ENCODE measurements at places on chromosomes 6 and 20.

DNA sequence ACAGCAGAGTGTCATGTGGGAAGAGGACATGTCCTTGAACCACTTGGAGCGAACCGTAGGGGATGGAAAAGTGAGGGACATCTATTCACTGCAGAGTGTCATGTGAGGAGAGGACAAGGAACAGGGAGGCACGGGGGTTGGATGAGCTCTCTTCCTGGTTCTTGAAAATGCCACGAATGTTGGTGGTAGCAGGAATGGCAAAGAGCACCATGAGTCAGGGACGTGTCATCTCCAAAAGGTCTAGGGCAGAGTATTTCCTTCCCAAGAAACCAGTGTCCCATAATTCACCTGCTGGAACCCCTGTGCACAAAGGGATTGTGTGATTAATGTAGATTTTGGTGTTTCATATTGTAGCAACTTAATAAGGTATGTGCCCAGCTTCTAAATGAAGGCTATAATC is 136.8 kb downstream of the BFSP1 start:
- DNase-seq = no peak

GRCh38 chr20:5090191-5090590 is 29.6 kb downstream of the PCNA start:
- DNase-seq = no peak

GRCh38 chr20:35515949-35516645 is 13.4 kb downstream of the C20orf173 start:
- DNase-seq = no peak

GRCh38 chr20:21262812-21263211 is 40.3 kb upstream of the XRN2 start:
- no peak for DNase-seq

DNA sequence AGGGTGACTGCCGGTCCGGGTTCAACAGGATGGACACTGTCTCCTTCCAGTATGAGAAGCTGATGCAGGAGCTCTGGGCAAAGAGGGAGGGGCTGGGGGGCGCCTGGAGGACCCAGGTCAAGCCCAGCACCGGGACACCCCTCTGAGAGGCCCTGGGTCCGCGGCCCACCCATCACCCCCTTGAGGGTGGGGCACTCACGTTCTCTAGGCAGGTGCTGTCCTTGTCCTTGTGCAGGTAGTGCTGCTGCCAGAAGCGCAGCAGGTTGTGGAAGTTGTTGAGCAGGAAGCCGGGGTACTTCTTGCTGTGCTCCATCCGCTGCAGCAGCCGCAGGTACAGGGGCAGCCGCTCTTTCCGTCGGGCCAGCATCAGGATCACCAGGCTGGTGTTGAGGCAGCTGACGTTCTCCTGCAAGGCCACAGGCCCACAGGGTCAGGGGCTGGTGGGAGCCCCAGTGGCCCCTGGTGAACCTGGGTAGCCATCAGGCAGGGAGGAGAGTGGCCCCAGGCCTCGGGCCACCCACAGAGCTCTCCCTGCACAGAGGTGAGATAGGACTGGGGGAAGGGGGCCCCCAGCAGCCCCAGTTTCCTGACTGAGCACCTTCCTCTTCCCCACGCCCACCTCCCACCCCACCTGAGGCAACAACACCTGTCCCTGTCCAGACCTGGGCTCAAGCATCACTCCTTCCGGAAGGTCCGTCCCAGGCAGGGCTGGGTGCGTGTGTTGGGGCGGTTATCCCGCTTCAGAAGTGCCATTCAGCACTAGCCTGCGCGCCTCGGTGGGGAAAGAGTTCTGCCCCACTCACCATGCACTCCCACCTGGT is 47.8 kb downstream of the MYH7B start:
- DNase-seq = no peak

DNA sequence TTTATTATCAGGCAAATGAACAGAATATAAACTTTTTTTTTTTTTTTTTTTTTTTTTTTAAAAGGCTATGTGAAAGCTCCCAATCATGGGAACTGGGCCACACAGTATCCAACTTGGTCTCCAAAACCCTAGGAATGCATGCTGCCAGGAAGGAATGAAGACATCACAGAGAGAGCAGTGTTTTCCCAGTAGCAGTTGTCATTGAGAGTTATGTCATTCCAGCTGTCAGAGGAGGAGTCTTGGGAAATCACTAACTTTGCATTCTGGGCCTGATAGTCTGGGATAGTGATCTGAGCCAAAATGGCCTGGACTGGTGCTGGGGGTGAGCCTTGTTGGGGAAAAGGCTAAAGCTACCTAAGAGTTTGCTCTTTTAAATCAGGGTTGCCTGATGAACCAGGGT is 231.3 kb upstream of the MAP3K7 start:
- DNase-seq = no peak

- DNase-seq = no peak
Observed at GRCh38 chr20:41063442-41063841, 34.8 kb downstream of the TOP1 start.

DNA sequence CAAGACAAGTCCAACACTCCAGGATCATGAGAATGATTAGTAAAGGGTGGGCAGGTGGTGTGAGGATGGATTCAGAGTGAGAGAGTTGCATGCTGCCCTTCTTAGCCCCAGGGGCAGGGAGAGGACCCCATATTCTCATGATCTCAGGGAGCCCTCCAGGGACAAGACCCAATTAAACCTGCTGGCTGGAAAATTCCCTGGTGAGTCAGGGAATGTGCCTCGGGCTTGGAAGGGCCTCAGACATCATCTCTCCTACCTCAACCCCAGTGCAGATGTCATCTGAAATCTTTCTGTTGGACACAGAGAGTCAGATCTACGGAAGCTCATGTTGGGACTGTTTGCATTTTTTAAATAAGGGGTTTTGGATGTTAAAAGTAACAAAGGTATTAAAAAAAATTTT is 9.2 kb upstream of the SIRPD start:
- no peak for DNase-seq

DNA sequence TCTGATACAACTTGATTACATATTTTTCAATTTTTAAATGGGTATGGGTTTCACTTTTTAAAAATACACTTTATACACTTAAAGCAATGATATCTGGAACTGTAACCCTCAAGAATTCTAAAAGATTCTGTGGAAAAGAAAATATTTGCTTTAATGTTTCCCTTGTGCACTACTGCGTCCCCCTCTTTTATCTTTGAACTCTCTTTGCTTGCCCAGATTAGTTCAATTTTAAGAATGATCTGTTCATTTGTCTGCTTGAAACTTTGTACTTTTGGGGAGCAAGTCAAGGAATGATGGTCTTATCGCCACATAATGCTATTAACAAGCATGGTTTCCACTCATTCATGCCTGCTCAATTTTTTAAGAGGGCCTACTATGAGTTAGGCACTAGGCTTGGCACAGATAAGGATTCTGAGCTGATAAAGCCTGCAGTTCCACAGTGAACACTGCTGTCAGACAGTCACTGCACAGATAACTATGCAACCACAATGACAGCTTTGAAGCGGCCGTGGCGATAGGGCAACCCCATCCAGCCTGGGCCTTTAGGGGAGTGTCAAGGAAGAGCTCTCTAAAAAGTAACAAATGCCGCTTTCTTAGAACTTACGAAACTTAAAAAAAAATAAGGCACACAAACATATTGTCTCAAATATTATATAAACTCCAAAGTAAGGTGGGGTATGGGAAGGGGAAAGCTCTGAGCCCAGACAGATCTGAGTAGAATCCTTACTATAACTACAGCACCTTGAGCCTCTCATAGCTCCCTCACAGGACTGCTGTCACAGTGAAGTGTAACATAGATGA is 29.7 kb downstream of the FYN start:
- DNase-seq = peak; percentile 75

DNA sequence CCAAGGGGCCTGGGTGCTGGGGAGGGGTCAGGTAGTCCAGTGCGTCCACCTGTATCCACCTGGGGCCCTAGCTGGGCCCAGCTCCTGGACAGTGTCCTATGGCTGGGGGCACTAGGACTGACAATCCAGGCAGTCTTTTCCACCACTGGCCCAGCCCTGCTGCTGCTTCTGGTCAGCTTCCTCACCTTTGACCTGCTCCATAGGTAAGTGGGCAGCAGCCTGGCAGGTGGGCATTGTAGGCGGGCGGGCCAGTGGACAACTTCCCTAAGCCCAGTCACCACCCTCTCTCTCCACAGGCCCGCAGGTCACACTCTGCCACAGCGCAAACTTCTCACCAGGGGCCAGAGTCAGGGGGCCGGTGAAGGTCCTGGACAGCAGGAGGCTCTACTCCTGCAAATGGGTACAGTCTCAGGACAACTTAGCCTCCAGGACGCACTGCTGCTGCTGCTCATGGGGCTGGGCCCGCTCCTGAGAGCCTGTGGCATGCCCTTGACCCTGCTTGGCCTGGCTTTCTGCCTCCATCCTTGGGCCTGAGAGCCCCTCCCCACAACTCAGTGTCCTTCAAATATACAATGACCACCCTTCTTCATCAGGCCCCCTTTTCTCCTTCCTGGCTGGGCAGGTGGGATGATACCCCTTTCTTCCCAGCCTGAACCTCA is 584 bp downstream of the C20orf141 start:
- no peak for DNase-seq

DNA sequence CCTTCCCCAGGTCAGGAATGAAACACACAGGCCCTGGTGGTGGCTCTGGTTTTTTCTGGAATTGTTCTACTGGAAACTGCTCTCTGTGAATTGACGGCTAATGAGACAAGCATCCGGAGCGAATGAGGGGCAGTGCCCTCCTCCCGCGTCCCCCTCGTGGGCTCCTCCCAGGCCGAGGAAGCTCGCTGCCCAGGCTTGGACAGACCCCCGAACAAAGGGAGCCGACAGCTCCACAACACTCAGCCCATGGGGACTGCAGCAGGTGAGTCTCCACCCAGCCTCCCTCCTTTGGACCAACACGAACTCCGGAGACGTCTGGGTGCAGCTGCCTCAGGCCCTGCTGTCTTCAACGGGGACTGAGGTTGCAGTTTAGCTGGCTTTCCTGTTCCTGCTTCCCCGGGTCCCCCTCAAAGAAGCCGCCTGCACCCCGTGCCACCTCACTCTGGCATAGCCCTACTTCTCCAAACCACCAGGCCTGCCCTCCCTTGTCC is 31.3 kb upstream of the AFDN start:
- DNase-seq = no peak

DNA sequence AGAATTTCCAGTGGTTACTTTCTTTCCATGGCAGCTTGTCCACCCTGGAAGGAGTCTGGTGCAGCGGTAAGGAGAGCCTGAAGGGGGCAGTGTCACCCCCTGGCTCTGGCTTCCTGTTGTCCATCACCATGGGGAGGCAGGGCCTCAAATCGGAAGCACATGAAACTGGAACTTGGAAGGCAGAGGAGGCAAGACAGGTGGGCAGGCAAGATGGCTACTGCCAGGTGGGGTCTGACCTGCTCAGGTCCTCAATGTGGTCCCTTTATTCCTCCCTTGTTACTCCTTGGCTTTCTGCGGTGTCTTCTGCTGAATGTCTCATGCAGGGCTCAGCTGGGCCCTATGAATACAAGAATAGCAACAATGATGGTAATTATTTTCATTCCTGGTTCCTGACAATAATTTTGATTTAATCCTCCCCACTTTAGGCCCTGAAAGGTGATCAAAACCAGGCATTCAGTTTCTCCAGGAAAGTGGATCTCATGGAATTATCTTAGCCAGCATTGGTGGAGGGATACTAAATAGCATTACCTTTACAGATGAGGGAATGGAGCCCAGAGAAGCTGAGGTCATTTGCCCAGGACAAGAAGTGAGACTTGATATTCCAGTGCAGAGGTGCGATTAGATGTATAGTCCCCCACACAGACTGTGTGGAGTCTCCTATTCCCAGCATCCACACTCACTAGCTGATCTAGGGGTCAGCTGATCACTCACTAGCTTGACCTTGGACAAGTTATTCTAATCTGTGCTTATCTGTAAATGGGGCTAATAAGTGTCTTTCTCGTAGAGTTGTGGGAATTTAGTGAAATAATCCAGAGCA is 17.6 kb upstream of the SNAI1 start:
- DNase-seq = peak; percentile 39

DNA sequence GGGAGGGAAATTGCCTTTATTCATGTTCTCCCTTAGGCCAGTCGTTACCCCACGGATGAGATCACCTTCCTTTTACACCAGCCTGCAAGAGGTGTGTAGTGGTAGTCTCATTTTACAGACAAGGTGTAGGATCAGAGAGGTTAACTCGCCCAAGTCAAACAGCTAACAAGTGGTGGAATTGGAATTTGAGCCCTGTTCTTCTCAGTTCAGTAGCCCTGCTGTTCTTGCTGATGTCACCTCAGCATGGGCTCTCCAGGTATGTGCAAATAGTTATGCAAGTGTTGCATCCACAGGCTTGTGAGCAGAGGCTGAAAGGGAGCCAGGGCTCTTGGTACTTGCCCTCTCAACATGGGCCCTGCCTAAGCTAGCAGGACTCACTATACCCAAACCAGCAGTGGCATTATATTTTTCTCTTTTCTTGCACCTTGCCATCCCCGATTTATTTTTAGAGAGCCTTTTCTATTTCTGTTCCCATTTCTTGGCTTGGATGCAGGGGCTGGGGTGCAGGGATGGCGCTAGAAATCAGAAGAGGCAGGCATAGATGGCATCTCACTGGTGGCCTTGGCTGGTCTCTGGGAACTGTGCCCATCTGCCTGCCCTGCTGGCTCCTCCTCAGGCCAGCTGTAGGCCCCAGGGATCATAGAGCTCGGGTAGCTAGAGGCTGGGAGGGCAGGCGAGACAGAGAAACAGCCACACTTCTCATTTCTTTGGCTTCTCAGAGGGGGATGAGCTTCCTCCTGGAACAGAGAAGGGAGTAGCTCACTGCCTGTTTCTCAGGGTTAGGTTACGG is 18.2 kb downstream of the PPARD start:
- no peak for DNase-seq

DNA sequence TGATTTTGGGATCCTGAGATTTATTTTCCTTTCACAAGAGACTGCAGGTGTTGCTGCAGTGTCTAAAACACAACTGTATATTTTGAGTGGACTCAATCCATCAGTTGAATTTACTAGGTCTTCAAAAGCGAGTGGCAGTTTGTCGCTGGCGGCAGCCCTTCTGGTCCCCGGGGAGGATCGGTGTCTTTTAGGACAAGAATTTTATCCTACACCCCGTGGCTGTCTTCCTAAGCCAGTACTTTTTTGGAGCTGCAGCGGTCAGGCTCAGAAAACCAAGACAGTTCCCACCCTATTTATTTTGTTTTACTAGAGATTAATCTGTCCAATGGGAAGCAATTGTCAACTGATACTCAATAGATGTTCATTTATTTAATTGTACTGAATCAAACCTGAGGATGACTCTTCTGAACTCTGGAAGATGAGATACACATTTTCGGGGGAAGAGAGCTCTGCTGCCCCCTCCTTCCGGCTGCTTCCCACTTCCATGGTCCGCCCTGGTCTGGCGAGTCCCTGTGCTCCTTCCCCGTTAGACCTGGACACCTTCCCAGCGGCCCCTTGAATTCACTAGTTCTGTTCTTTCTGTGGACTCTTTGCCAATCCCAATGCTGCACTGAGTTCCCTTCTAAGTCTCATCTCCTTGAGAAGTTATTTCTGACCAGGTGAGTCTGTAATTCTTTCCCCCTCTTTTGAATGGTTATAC is 90.6 kb downstream of the ERMARD start:
- no peak for DNase-seq
